CD4-positive, alpha-beta T cell treated with Interleukin-6 at 100 ng/mL for 8 hours (primary cell): ENCODE measurements at places on chromosomes 12 and 14.

DNA sequence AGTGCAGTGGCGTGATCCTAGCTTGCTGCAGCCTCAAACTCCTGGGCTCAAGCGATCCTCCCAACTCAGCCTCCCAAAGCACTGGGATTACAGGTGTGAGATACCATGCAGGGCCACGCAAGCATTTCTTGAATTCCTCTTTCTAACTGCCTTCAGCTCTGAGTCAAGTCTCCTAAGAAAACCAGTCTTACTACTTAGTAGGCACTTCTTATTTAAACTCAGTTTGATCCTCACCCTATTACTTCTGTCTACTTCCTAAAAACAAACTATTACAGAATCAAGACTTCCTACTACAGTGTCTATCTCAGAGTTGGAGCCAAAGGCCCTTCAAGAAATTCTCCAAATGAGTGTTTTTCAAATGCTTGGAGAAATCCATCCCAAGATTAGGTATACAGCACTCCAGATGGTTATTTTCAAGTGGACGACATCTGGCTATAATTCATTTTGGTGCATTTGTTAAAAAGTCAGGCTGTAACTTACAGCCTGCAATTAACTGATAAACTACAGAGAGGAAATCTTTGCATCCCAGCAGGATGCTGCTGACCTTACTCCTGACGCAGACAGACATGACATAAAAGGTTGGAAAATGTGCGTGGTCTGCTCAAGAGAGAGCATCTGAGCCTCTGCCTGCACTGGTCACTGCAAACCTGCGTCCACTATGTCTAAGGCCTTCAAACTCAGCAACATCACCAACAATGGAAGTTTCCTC is 34.7 kb downstream of the SSH1 start:
- no peak for DNase-seq

DNA sequence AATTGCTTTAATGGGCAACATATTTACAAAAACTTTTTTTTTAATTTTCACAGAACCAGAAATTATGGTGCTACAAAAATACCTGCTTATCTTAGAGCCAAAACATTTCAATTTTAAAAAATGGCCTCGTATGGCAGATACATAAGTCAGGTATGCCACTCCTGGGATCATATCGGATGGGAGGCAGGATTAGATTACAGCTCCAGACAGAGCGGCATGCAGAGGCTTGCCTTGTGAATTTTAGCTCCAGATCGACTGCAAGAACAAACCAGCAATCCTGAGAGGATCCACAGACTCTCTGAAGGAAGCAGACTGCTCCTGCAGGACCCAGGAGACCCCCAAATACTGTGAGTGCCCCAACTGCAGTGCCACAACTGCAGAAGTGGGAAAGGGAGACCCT is 169.3 kb upstream of the AMIGO2 start:
- no peak for DNase-seq

- no peak for DNase-seq
Measured at GRCh38 chr14:89957791-89958190, 2.1 kb downstream of the TDP1 start.

GRCh38 chr12:74818412-74818811 is 280.8 kb downstream of the ATXN7L3B start:
- no peak for DNase-seq

GRCh38 chr14:46782281-46782680 is 130.7 kb upstream of the RPL10L start:
- no peak for DNase-seq
